ENCODE measurements at places on chromosomes 12 and 14.

GRCh38 chr12:26935636-26936378 lies 2.0 kb downstream of the INTS13 start:
- DNase-seq: no peak

GRCh38 chr14:79278798-79279644 lies 932.3 kb downstream of the DIO2 start:
- DNase-seq: no peak

- no peak for DNase-seq
Observed at GRCh38 chr12:89947437-89948270, 239.0 kb upstream of the ATP2B1 start.

DNA sequence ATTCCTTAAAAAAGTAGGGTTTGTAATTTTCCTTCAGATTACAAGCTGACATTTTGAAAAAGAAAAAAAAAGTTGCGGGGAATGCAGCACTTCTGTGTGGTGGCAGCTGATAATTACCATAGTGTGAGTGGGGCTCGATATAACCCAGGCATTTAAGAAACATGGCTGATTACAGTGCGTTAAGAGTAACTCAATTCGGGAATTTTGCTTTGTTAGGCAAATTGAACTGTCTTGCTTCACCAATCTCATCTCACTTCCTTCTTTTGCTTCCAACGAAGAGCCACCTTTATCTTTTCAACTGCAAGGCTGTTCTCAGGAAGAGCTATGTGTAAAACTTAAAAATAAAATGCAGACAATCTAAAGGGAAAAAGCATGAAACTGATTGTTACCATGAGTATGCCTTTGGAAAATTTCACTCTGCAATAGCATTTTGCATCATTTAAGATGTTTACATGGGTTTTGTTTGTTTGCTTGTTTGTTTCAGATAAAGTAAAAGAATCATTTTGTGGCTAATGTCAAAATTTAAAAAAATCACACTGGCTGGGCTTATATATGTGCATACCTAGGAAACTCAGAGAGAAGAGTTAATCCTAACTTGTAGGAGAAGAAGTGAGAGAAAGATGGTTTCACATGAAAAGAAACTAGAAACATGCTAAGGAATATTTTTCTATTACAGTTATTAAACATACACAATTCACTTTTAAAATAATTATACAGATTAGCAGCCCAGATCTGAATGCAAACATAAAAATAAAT lies 295.9 kb upstream of the ATP2B1 start:
- DNase-seq: no peak

DNA sequence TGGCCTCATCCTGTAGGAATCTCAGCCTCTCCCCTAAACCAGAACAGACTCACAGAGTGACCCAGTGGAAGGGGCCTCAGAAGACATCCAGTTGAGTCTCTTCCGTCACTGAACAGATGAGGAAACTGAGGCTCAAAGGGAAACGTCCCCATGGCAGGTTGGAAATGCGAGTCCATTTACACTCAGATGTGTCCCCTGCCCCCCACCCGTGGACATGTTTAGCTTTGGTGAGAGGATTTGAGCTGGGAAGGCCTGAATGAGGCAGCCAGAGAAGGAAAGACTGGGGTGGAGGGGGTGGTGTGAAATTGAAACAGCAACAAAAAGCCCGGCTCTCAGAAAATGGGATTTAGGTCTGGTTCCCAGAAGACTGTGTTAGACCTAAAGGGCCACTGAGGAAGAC lies 1.7 kb downstream of the FAIM2 start:
- DNase-seq: no peak

GRCh38 chr14:74647678-74648461 lies 35.8 kb upstream of the LTBP2 start:
- DNase-seq: peak; percentile 83

DNA sequence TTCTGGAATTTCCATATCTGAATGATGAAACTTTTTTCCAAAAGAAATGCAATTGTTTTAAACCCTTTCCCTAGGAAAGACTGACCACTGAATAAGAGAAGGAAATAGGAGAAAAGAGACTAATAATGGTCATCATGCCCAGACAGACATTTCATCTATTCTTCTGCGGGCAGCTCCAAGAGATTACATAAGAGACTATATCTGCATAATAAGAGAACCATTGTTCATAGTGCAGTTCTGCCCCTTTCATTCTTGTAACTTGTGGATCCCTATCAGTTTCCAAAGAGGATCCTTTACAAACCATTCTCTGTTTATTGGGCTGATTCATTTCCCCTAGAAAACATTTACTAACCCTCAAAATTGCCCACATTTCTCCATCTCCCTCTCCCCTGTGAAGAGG lies 197.8 kb downstream of the FSCB start:
- no peak for DNase-seq

DNA sequence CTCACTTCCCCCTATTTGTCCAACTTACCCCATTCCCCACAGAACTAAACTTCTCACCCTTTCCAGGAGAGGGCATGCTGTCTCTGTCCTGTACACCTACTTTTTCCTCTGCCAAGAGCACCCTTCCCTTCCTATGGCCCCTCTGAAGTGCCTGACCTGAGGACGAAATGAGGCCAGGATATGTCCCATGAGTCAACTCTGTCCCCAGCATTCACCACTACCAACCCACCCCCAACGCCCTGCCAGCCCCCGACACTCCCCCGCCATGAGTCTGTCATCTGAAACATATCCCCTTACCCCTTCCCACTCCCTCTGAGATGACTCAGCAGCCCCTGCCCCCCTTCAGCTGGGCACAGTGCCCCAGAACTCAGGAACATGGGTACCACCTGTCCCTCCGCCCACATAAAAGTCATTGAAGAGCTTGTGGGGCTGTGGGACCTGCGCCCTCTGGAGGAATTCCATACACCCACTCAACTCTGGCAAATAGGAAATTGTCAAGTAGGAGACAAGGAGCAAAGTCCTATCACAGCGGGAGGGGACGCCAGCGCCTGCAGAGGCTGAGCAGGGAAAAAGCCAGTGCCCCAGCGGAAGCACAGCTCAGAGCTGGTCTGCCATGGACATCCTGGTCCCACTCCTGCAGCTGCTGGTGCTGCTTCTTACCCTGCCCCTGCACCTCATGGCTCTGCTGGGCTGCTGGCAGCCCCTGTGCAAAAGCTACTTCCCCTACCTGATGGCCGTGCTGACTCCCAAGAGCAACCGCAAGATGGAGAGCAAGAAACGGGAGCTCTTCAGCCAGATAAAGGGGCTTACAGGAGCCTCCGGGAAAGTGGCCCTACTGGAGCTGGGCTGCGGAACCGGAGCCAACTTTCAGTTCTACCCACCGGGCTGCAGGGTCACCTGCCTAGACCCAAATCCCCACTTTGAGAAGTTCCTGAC lies 26.3 kb downstream of the ITGA7 start:
- peak; percentile 22 for DNase-seq

GRCh38 chr12:2187195-2187945 lies 134.6 kb downstream of the CACNA1C start:
- DNase-seq: no peak

GRCh38 chr12:117404940-117405339 lies 43.5 kb upstream of the NOS1 start:
- DNase-seq: no peak

Measured in NCI-H345 (cell line).